ENCODE measurements at places on chromosomes 13 and 19.

GRCh38 chr13:100274942-100275506 is 186.1 kb downstream of the PCCA start:
- DNase-seq: no peak

- peak; percentile 28 for DNase-seq
These were observed 50.2 kb upstream of the KLF2 start for GRCh38 chr19:16274447-16274846.

DNA sequence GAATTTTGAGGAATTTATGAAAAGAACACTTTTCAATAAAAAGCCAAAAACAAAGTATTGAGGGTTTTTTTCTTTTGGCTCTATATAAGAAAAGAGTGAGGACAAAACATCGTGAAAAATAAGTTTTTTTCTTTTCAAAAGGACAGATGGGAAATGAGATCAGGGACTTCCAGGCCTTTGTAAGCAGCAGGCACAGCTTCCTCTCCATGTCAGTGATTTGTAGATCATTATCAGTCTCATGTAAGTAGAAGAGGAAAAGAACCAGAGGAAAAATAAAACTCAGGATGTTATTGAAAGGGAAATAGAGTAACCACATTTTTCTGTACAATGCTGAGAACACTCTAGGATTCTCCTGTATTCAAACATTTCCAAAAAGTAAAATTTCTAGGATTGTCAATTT is 29.9 kb downstream of the DOCK9 start:
- no peak for DNase-seq

DNA sequence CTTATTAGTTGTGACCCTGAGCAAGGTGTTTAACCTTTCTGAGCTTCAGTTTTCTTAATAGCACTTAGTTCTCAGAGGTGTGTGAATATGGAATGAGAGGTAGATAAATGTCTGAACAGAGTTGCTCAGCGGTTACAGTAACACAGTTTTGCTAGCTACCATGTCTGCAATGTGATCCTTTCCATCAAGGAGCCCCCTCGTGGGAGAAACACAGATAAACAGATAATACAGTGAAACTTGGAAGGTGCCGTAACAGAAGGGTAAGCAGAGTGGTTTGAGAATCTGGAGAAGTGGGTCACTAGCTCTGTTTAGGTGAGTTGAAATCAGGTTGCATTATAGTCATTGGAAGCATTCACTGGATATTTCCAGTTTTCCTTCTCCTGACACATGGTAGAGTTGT is 38.9 kb downstream of the IRS2 start:
- DNase-seq: peak; percentile 24

- DNase-seq: no peak
These were observed 117.7 kb downstream of the LHFPL6 start for GRCh38 chr13:39485314-39485700.

DNA sequence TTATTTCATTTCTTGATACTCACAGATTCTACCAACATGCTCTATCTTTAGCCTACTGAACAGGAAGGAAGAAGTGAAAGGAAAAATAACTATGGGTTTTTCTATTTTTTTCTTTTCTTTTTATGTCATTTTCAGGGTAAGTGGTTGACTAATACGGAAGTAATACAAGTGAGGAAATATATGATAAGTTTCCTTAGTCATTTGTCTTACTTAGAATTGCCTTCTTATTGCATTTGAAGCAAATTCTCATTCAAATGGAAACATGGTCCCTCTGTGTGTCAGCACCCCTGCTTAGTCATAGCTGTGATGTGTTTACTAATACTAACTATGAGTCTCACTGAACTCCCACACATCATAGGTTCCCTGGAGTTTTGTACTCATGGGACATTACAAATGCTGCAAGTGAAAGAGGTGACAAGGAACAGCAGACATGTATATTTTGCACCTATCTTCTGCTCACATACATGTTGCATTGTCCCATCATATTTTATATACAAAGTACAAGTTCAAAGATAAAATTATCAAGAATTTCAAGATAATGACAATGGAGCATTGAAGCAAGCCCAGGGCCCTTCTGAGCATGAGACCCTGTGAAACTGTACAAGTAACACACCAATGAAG is 60.1 kb downstream of the DCT start:
- DNase-seq: peak; percentile 28

DNA sequence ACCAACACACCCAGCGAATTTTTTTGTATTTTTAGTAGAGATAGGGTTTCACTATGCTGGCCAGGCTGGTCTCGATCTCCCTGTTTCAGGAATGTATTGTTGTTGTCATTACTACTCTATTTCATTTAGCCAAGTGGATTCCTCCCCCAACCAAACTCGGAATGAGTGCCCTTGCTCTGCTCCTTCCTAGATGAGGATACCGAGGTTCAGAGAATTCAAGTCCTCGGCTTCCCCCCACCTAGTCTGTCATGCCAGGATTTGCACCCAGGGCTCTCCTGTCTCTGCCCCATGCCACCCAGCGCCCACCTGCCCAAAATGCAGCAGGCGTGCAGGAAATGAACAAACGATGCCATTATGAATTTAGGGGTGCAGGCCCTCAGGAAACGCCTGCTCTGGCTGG is 3.5 kb upstream of the SPACA4 start:
- no peak for DNase-seq

DNA sequence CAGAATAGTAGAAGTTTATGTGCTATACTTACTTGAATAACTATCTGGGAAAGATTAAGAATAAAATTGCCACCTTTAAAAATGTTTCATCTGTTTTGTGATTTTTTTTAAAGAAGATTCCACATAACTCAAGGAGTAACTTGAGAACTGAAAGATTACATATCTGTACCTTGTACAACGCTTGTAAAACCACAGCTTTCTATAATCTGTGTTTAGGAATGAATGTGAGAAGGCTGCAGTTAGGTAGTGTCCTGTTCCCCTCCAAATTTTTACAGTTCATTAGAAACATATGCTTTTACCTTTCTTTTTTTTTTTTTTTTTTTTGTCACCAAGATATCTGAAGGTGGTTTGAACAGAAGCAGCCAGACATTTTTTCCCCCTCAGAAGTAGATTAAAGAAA is 312.8 kb upstream of the GPC6 start:
- DNase-seq: no peak

DNA sequence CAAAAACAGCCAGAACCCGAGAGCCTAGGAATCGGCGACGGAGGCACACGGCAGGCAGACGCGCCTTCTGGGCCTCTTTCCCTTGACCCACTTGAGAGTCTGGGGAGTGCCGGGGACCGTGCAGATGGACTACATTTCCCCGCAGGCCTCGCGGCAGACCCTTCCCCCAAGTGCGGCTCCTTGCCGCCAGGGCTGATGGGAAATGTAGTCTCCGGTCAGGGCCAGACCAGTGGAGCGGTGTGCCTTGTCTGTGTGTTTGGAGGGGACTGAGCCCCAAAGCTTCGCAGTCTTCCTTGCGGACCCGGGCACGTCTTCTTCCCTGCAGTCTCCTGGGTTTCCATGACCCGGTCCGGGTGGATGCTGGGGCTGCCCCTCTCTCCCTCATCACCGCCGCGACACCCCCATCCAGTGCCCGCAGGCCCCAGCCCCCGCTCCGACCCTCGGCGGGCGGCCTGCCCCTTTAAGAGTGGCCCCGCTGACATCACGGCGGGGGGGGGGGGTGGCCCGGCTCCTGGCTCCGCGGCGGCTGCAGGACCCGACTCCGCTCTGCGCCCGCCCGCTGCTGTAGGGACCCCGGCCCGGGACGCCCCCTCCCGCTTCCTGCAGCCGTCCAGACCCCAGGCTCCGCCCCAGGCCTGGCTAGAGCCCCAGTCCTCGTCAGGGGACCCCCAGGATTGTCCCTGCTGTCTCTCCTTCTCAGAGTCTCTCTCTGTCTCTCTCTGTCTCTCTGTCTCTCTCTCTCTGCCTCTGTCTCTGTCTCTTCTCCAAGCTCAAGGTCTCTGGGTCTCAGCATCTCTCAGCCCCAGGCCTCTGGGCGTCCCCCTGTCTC is 758 bp upstream of the CACNG7 start:
- peak; percentile 69 for DNase-seq

GRCh38 chr19:18274781-18275356 is 617 bp upstream of the IQCN start:
- peak; percentile 92 for DNase-seq

- DNase-seq: no peak
These were observed 4.6 kb downstream of the CAPN12 start for GRCh38 chr19:38739440-38740256.

DNA sequence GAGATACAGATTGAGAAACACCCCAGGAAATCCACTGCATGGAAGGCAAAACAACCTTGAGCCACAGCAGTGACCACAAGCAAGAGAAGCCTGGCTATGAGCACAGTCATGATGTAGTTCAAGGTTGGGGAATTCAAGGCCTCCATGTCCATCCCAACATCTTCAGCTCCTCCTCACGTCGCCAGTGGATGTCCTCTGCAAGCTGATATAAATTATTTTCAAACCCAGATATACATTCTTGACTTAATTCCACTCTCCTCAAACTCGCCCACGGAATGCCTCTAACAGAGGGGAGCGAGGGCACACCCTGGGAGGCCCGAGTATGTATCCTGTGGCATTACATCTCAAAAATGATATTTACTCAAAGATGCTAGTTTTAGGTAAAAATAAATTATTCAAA is 105.5 kb downstream of the SHISA2 start:
- no peak for DNase-seq

DNA sequence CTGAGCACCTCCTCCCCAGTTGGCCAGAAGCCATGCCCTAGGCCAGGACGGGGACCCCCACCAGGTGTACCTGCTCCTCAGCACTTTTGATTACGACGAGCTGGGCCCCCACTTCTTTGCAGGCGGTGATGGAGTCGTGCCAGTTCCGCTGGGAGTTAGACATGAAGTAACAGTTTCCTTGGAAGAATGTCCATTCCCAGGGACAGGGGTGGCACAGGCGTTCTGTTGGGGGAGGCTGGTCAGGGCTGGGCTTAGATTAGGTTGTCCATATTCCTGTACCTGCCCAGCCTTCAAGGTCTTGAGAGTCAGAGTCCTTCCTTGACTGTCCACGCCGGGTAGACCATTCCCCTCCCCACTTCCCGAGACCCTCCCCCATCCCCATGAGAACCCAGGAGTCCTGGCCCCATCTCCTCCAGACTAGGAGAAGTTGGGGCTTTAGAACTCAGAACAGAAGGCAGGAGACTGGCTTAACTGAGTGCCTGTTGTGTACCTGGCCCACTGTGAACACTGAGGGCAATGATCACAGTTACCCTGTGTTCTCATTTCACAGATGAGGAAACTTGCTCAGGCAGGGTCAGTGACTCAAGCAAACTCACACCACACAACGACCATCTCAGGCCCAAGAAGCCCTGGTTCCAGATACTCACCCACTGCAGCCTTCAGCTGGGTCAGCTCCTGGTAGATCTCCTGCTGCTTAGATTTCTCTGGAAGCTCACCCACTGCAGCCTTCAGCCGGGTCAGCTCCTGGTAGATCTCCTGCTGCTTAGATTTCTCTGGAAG is 2.3 kb downstream of the CD209 start:
- DNase-seq: no peak

DNA sequence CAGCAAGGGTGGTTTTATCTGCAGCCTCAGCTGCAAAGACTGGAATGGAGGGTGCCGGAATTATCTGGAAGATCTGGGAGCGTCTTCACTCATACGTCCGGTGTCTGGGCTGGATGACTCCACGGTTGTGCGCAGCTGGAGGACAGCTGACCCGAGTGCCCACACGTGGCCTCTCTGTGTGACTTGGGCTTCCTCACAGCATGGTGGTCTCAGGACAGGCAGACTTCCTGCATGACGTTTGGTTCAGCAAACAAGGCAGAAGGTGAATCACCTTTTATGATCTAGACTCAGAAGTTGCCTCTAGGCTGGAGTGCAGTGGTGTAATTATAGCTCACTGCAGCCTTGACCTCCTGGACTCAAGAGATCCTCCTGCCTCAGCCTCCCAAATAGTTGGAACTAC is 33.2 kb downstream of the CACNG6 start:
- no peak for DNase-seq

GRCh38 chr13:70424428-70424827 is 316.2 kb upstream of the KLHL1 start:
- DNase-seq: no peak

GRCh38 chr19:44723952-44724319 is 24.6 kb upstream of the BCL3 start:
- DNase-seq: peak; percentile 92

GRCh38 chr13:50334944-50335343 is 319.7 kb downstream of the KCNRG start:
- no peak for DNase-seq

DNA sequence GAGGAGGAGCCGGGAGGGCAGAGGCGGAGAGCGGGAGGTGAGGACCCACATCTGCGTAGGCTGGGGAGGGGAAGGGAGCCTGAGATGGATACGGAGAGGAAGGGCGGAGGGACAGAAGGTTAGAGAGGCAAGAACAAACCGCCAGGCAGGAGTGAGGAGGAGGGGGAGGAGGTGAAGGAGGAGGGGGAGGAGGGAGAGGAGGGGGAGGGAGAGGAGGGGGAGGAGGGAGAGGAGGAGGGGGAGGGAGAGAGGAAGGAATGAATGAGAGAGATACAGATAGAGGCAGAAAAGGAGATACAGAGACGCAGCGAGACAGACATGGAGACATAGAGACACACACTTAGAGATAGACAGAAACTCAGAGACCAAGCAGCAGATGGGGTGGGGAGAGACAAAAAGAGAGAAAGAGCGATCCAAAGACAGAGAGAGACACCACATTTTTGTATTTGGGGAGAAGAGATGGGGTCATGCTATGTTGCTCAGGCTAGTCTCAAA is 782 bp upstream of the CA11 start:
- no peak for DNase-seq

DNA sequence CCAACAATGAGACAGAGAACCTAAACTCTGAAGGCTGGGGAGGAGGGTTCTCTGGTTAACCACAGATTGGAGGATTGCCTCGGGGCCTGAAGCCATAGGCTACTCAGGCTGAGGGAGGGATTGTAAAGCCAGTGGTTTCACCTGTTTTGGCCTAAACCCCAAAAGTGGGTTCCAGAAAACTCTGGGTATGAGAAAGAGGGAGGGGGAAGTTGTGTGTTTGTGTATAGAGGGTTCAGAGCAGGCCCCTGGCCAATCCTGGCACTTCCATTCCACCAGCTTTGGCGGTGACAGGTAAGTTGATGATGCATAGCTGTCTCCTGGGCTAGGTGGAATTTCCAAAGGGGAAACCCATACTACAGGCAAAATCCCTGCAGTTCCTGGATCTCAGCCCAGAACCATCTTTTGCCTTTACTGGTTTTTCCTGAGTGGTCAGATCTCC is 13.5 kb upstream of the CCDC97 start:
- no peak for DNase-seq

DNA sequence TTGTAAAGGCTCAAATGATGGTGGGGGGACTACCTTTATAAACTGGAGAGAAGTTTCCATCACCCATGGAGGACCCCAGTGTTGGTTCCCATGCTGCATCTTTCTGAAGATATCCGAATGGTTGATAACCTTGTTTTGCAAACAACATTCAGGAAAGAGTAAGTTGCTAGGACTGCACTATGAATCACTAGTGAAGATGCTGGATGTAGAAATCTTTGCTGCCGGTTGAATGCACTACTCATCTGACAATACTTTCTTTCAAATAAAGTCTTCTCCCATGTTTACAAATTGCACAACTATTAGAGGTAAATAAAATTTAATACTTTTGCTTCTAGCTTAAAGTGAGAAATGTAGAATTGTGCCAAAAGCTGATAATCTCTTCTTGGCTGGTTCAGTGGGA is 198.4 kb upstream of the SLITRK6 start:
- DNase-seq: no peak

GRCh38 chr13:113809934-113810333 is 50.9 kb downstream of the TMEM255B start:
- no peak for DNase-seq
